Suprapubic skin (tissue), 4 donors: ENCODE measurements at places on chromosomes 2 and 18. TPM values are rescaled to one million over a fixed set of nuclear protein-coding genes. Genes with fewer than 3 reads are reported as not detected.

DSC1 gene
- total RNA-seq = 640 TPM

CYP20A1 gene
- 25.6 TPM for total RNA-seq

SLC39A10 gene
- total RNA-seq = 14.1 TPM

CNRIP1 gene
- 8.9 TPM for total RNA-seq

CDK15 gene
- total RNA-seq = 0.38 TPM

OXER1 gene
- total RNA-seq = 0.76 TPM

CGREF1 gene
- 1.1 TPM for total RNA-seq

SKOR2 gene
- not detected for total RNA-seq

LBH gene
- total RNA-seq = 14.9 TPM

MPV17 gene
- 83.4 TPM for total RNA-seq

FKBP1B gene
- 4.3 TPM for total RNA-seq

CMPK2 gene
- 0.83 TPM for total RNA-seq

MALL gene
- 49.0 TPM for total RNA-seq

GKN2 gene
- not detected for total RNA-seq

GALNT5 gene
- 0.34 TPM for total RNA-seq

SERPINB13 gene
- 10.9 TPM for total RNA-seq

LYPD1 gene
- total RNA-seq = 0.34 TPM

TEX51 gene
- not detected for total RNA-seq

GPR39 gene
- total RNA-seq = 0.72 TPM

CCDC178 gene
- total RNA-seq = not detected

IL37 gene
- total RNA-seq = 133 TPM

APCDD1 gene
- total RNA-seq = 110 TPM

IL1RL2 gene
- total RNA-seq = 12.1 TPM

FAM228B gene
- 5.3 TPM for total RNA-seq

SLC16A14 gene
- 13.0 TPM for total RNA-seq

G6PC2 gene
- not detected for total RNA-seq

IMP4 gene
- total RNA-seq = 101 TPM

TRABD2A gene
- total RNA-seq = 2.4 TPM

SLC4A5 gene
- 30.4 TPM for total RNA-seq

CYP27A1 gene
- 30.7 TPM for total RNA-seq

ALPG gene
- total RNA-seq = not detected

RFX8 gene
- total RNA-seq = not detected

TTL gene
- total RNA-seq = 32.7 TPM

DPP4 gene
- 1.6 TPM for total RNA-seq

AGXT gene
- total RNA-seq = 0.80 TPM
